ENCODE measurements at places on chromosomes 1 and 21.

GRCh38 chr1:243801378-243801777 lies 48.7 kb downstream of the AKT3 start:
- DNase-seq = no peak

DNA sequence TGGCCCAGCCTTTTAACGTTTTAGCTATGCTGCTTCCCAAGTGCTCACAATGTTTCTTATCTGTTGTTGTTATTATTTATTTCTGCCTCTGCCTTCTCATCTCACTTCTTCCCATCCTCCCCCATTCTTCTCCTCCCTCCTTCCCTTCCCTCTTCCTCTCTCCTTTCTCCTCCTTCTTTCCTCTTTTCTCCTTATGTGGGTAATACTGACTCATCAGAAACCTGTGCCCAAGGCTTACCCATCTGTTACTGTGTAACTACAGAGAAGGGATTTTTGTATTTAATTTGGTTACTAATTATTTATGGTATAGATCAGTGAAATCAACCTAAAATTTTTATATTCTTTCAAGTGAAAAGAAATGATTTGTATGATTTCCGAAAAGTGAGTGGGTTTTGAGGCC lies 120.3 kb downstream of the KCNK2 start:
- DNase-seq = no peak

DNA sequence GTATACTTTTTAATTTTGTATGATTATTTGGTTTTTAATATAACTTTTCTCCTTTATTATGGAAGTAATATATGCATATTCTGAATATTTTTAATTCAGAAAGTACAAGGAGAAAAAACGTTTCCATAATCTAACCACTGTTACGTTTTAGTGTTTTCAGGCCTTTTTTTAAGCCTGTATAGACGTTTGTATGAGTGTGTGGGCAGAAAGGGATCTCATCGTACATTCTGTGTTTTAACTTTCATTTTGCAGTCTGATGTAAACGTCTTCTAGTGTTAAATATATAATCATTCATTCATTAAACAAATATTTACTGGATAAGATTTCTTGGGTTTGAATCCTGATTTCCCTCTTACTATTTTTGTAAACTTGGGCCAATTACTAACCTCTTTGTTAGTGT lies 38.0 kb upstream of the PLEKHO1 start:
- no peak for DNase-seq

DNA sequence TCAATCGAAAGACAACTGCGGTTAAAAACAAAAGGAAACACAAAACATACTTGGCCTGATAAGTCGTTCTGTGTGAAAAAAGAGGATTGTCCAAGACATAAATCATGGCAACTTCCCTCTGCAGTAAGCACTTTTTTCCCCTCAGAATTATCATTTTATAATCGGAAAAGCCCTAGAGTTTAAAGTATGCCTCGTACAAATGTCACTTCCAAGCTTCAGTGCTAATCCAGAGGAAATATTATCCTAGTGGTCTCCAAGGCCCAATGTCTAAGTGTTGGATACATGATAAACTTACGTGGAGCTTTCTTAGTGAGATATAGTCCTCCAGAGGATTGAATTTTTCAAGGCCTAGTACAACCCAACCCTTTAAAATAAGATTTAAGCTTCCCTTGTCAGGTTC lies 11.2 kb upstream of the NTMT2 start:
- no peak for DNase-seq

DNA sequence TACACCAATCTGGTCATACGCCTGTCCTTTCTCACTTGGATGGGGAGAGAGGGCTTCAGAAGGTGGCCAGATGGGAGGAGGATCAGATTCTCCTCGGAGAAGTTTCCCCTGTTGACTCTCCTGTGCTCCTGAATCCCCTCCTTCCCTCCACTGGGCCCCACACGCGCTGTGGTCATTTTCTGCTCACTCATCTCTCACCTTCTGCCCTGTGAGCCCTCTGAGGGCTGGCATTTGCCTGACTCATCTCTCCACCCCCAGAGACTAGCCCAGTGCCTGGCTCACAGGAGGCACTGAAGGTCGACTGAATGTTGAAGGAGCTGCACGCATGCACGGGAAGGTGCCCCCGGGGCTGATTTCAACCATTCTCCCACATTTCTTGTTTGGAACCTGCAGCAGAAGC lies 14.2 kb downstream of the ABCA4 start:
- DNase-seq = no peak

DNA sequence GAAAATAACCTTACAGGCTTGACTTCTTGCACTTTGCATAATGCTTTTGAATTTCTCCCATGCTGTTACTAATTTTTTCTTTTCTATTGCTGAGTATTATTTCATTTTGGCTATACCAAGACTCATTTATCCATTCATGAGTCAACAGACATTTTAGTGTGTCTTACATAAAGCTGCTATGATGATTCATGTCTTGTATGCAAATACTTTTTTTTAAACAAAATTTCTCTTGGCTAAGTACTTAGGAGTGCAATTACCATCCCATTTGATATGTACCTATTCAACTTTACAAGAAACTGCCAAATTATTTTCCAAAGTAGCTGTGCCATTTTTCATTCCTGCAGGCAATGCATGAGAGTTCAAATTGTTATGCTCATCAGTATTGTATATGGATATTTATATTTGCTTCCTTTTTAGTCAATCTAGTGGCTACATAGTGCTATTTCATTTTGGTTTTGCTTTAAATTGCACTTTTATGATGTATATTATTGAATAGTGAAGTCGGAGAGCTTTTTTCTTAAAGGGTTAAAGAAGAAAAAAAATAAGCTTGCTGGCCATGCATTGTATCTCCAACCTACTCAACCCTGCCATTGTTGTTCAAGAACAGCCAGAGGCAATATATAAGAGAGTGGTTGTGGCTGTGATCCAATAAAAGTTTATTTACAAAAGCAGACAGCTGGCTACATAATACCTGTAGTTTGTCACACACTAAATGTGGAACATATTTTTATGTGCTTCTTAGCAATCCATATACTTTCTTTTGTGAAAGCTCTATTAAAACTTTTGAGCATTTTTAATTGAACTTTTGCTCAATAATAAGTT lies 862.8 kb downstream of the KCNT2 start:
- no peak for DNase-seq

DNA sequence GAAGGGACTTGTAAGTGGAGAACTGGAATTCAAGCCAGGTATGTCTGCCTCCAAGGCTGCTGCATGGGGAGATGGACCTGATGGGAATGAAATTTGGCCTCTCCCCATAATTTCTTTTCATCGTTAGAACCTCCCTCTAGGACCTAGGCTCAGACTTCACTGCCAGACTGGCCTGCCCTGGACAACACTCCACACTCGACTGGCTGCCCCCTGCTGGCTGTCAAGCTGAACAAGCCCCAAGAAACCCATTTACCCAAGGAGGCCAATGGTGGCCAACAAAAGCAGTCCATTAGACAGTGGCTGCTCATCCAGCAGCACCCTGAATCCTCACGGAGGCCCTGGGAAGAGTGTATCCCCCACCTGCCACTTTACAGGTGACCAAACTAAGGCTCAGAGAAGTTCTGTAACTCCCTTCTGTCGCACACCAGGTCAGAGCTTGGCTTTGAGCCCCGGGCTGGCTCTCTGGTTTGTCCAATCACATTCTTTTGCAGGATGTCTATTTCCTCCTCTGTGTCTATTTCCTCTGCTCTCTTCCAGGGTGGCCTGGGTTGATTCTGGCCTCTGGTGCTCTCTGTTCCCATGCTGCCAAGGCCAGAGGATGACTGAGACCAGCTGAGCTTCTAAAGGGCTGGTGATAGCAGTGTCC lies 3.8 kb downstream of the RNF186 start:
- DNase-seq = no peak

DNA sequence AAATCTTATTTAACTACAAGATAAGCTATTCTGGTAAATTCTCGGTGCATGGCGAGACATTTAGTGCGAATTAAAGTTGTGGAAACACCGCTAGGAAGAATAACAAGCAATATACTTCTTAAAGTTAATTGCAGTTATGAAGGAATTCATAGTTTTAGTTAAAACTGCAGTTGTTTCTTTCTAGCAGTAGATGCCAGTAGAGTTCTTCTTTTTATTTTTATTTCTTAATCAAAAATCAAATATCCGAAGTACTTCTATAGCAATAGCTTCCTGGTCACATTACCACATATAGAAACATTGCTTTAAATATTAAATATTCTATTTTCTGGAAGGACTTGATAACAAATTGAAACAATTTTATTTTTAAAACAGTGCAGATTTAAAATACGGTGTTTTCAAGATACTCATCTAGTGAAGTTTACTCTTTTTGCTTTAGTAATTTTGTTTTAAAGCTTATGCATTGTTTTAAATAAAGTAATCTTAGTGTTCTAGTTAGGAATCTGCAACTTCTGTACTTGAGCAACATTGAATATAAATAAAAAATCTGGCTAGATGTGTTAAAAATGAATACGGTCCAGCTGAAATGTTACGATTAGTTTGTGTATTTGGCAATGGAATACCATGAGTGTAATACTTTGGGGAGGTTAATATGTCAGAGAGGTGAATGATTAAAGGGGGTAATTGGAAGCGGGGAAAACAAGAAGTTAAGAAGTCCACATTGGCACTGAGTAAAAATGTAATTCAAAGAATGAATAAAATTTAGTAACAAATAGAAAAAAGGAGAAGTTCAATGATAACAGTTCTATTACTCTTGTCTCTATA lies 2.7 kb upstream of the PRKACB start:
- DNase-seq = no peak

GRCh38 chr1:199226163-199226562 lies 587.3 kb downstream of the PTPRC start:
- DNase-seq = no peak

DNA sequence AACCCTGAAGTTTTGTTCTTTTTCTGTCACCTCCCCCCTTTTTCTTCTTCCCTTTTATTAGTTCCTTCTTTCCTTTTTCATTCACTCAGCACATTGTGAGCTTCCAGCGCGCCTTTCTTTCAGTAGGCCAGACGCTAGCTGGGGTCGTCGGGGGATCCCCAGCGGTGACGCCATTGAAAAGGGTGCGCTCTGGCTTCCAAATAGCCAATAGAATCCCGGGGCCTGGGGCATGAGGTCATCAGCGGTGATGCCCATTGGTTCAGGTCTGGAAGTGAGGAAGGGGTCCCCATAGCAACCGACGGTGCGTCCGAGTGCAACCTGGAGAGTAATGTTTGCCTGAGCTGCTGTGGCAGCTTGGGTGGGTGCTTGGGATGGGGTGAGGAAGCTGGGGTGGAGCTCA lies 6.9 kb upstream of the EFNA3 start:
- no peak for DNase-seq

GRCh38 chr1:84255582-84255981 lies 45.9 kb upstream of the SAMD13 start:
- no peak for DNase-seq

DNA sequence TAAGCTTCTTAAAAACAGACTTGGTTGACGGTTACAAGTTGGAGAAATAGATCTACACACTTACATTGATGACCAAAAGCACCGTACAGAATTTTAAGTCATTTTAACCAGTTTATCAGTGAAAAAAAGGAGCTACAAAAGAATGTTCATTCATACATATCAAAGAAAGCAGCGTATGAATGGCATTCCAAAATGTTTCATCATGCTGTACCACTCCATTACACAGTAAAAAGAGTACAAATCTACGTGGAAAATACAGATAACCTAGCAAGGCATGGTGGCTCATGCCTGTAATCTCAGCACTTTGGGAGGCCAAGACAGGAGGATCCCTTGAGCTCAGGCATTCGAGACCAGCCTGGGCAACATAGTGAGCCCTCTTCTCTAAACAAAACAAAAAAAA lies 40.3 kb downstream of the ZZZ3 start:
- DNase-seq = no peak

GRCh38 chr1:3869751-3870301 lies 12.6 kb downstream of the DFFB start:
- DNase-seq = no peak

- DNase-seq = no peak
Observed at GRCh38 chr1:111894497-111894896, 95.0 kb downstream of the KCND3 start.
